Stimulated activated CD4-positive, alpha-beta T cell treated with anti-CD3 and anti-CD28 coated beads, TNF-alpha, amount 100 ng/mL, for 4 hours (primary cell): ENCODE measurements at places on chromosomes 6 and 20.

- no peak for DNase-seq
These were observed 85.3 kb downstream of the TBC1D7 start for GRCh38 chr6:13243033-13243432.

DNA sequence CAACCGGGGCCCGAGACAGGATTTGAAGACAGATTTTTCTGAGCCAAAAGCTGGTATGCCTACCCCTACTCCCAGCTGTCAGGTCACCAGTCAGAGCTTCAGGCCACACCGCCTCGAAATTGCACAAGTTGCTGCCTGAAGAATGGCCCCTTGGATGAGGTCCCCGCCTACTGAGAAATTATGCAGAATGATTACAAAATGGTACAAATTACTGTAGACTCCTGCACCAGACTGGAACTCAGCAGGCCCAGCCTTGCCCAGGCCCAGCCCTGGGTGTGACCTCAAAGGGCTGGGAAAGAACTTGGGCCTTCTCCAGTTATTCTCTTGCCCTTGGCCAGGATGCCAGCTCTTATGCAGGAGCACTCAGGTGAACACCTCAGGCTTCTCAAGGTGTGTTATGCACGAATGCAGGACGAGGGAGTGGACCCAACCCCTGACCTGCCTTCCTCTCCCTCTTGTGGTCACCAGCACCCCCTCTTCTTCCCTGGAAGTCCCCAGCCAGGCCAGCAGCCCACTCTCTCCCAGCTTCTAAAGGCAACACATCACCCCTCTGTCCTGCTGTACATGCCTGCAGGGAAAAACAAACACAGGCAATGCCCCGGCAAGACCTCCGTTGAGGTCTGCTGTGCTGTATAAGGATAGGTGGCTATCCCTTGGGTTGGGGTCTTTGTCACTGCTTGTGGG lies 88.7 kb upstream of the NAA20 start:
- DNase-seq = no peak

- DNase-seq = no peak
These were observed 68.0 kb upstream of the QKI start for GRCh38 chr6:163346497-163346961.

DNA sequence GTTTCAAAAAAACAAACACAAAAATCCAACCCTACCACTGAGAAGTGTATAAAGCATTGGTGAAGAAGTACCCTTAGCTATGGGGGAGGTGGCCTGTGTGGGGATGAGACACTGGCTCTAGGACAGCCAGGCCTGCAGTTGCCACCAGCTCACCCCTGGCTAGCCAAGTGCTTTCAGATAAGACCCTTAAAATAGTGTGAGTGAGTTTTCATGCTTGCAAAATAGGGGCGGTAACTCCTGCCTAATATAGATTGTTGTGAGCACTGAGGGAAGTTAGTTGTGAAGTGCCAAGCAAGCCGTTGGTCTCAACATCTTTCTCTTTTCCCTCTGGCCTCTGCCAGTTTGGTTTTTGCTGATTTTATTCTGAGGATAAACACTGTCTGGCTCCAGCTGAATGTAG lies 11.3 kb downstream of the PPP1R3G start:
- no peak for DNase-seq

DNA sequence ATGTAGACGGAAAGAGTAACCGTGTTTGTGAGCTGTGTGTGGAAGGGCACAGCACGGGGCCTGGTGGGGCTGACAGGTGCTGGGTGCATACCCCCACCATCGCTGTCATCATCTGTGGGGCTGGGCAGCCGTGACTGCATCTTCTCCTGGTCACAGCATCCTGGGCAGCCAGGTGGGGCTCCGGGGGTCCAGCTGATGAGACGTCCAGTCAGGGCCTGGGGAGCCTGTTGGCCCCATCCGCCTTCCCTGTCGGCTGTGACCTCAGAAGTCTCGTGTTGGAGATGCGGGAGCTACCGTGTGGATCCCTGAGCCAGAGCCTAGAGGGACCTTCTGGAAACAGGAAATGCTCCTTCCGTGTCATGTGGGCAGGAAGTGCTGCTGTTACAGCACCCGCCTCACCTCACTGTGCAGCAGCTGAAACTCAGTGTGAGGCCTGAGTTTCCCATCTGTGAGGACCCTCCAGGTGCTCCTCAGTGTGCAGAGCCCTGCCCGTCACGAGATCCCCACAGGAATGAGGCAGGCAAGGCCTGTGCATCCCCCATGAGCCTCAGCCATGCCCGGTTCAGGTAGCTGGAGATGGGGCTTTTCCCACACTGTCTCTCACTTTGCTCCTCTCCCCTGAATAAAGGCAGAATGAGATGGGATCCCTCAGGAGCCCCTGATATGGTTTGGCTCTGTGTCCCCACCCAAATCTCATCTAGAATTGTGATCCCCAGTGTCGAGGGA lies 108.7 kb downstream of the ERMARD start:
- no peak for DNase-seq

DNA sequence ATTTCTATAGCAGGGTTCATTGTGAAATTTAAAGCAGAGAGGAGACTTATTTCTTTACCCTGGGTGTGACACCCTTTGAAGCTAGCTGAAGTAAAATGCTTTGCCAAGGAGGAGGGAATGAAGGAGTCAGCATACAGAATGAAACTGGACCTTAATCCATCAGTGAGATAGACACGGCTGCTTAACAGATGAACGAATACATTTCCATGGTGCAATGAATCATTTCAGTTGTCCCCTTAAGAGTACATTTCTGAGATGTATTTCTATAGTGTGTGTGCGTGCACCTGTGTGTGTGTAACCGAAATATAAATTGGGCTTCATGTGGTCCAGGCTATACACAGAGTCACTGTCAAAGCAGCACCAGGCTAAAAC lies 73.8 kb upstream of the CD93 start:
- no peak for DNase-seq

DNA sequence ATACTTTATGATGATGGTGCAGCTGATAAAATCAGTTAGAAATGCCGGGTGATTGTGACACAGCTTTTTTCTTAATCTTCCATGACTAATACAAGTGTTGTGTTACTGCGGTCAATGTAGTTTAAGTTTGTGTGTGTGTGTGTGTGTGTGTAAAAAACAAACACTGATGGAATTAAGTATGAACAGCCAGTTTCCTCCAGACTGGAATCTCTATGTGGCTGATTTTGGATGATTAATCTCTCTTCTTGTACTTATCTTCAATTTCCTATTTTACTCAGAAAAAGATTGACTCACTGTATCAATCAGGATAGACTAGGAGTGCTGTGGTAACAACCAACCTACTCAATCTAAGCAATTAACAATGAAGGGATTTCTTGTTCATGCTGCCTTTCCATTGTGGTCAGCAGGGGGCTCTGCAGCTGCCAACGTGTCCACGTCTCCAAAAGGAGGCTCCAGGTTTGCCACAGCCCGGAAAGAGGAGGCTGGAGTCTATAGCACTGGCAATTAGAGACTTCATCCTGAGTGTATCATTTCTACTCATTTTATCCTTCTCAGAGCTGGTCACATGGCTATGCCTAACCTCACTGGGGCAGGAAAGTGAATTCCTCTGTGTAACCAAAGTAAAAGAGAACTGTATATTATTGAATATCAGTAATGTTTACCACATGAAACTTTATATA lies 107.7 kb downstream of the CD109 start:
- DNase-seq = no peak

DNA sequence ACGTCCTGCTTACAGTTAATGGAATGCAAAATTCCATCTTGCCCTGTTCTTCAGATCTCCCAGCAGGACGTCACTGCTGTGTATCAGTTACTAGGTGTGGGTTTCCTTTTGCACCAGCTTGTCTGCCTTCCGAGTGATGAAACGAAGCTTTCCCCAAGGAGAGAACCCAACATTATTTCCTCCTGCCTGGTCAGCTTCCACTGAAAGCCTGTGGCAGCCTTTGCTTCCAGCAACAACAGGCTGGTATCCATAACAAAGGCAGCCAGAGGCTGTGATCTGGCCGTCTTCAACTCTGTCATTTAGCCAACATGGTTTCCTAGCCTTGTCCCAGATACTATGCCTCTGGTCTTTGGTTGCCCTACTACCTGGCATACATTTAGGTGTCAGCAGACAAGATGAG lies 78.9 kb upstream of the HEY2 start:
- DNase-seq = no peak

DNA sequence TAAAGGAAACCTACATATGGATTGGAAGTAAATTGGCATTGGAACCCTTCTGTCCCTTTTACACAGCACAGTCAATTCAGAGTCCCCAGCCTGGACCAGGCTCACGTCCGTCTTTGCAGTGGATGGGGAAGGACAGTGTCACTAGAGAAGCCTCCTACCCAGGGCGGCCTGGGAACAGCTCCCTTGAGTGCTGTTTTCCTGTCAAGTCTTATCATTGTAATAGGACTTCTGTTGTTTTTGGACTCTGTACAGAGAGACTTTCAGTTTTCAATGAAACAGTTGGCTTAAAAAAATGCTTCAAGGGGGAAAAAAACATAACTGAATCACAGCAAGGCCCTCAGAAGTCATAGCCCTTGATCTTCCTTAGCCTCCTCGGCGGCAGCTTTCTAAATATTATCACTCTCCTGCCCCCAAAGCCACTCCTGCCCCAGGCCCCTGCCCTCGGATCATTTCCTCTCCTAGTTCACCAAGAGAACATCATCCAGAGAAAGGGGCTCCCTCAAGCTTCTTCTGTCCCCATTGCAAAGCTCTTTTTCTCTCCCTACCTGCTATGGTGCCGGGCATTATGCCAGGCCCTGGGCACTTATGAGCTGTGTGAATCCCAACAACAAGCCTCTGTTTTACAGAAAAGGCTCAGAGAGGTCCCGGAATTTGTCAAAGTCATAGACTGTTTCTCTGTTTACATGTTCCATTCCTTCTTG lies 37.8 kb upstream of the CNKSR3 start:
- no peak for DNase-seq

- DNase-seq = no peak
These were observed 28.4 kb downstream of the DPPA5 start for GRCh38 chr6:73325656-73326055.

GRCh38 chr6:15263780-15264374 lies 18.0 kb downstream of the JARID2 start:
- no peak for DNase-seq

DNA sequence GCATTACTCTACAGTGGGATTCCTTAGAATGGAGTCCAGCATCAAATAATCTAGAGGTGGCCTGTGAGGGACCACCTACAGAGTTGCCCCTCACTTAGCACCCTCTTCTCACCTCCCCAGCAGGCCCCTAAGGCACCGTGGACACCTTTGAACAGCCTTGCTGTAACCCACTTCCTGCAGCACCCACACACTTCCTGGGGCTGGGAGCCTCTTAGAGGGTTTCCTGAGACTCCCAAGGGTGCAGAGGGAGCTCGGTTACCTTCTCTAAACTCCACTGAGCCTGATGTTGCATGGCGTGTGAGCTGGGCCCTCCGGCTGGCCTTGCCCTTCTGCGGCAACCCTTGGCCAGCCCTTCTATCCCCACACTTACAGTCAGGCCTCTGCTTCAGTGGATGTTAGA lies 7.3 kb upstream of the SIRPG start:
- no peak for DNase-seq

GRCh38 chr6:102944475-102944874 lies 1551.0 kb downstream of the GRIK2 start:
- DNase-seq = no peak

GRCh38 chr20:24761220-24762065 lies 187.6 kb upstream of the CST7 start:
- DNase-seq = no peak

DNA sequence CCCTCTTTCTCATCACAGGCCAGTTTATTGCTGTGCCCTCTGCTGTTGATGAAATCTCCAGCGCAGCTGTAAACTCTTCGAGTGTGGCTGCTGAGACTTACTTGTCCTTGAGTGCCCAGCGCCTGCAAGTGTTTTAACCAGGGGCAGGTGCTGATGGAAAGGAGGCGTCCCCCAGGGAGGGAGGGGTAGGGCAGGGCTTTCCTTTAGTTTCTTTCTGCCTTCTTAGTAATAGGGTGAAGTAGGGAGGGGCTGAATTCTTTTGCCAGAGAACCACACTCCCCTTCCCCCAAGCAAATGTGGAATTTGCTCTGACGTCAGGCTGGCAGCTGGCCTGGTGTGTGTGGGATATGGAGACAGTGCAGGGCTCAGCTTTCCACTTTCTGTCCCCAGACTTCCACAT lies 61.2 kb downstream of the IGF2R start:
- no peak for DNase-seq

DNA sequence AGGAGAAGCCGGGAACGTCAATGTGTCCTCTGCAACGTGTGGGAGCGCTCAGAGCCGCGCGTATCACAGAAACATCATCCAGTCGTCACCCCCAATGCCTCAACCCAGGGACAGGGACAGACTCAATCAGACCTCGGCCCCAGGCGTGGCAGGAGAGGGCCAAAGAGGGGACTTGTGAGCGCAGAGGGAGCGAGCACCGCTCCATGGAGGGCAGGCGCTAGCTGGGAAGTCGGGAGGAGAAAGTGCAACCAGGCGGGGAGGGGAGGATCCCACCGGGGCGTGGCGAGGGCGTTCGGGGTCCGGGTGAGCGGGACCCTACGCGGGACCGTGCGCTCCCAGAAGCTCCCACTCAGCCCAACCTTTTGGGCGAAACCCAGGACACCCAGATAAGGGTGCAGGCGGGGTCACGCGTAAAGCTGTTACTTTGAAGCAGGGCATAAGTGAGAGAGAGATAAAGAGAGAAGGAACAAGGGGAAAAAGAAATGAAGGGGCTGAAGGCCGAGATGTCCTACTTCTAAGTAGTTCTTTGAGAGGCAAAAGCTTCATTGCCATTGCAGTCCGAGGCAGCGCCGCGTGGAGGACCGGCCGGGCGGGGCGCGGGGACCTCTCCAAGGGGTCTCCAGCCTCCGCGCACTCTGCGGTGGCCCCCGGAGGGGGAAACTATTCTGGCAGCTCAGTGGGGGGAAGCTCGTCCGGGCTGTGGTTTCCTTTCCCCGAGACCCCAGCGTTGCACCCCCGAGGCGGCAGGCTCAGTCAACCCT lies 862 bp upstream of the SOBP start:
- no peak for DNase-seq

DNA sequence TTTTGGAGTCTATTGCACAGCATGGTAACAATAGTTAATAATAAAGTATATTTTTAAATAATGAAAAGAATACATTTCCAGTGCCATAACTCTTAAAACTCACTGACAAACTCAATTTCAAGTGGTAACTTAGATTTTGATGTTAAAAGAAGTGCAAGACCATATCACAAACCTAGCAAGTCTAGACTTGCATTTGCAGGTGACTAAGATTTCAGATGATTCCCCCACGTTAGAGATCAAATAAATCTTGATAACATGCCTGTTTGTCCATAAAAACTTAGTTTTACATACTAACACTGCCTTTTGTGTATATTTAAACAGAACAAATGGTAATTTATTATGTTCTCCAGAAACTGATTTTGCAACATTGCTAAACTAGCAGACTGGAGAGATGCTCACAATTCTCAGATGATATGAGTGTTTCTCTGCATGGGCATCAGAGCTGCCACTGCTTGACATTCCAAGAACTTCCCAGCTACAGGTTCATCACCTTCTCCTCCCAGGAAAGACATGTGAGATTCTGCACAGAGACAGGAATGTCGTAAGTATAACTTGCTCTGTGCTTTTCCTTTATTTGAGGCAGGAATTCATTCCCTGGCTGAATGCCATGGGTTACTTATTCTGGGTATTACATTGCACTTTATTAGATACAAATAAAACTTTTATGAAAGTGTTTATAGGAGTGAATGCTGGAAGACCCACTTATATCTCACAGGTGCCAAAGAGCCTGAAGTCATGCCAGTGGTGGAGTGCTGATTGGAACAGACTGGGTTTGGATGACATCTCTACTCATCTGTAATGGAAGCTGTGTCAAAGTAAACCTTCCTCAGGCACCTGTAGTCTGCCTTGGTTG lies 160.2 kb upstream of the FOXA2 start:
- no peak for DNase-seq

- no peak for DNase-seq
These were observed 225.2 kb upstream of the RREB1 start for GRCh38 chr6:6882592-6882991.
